GM23248 (cell line): ENCODE measurements at places on chromosomes 12 and 14. TPM values are rescaled to one million over a fixed set of nuclear protein-coding genes. Genes with fewer than 3 reads are reported as not detected.

DNA sequence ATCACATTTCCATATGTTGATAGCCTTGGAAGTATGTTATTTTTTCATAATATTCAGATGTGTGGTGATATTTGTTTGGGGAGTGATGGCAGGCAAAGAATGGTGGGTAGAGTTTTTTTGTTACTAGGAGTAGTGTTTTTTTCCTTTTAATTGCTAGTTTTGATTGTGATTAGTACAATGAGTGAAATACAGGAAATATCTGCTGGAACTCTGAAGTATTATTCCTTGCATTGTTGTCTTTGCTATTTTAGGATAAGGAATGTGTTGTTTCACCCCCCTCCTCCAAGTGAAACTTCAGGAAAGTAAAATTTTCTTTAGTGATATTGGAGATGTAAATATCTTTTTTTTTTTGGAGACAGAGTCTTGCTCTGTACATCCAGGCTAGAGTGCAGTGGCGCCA is 105.4 kb downstream of the DIP2B start:
- DNase-seq, result no peak

DNA sequence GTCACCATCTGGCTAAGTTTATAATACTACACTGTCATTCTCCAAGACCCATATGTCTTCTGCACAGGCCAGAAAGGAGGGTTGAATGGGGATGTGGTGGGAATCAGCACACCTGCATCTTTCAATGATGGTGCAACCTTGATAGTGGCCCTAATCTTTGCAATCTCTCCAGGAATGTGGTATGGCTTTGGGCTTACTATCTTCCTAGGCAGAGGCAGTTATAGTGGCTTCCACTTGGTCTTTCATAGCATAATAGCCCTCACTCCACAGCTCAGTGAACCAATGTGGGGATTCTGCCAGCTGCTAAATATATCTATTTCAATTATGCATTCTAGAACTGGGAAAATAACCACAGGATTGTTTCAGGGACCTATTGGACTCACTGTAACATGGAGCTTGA is 61.8 kb upstream of the ATP2B1 start:
- DNase-seq, result no peak

- peak; percentile 47 for DNase-seq
Measured at GRCh38 chr12:89080793-89081465, 271.4 kb downstream of the DUSP6 start.

- no peak for DNase-seq
Measured at GRCh38 chr12:113747017-113747416, 219.1 kb downstream of the RBM19 start.

GRCh38 chr12:65779091-65779642 is 45.1 kb upstream of the HMGA2 start:
- DNase-seq, result peak; percentile 29

DNA sequence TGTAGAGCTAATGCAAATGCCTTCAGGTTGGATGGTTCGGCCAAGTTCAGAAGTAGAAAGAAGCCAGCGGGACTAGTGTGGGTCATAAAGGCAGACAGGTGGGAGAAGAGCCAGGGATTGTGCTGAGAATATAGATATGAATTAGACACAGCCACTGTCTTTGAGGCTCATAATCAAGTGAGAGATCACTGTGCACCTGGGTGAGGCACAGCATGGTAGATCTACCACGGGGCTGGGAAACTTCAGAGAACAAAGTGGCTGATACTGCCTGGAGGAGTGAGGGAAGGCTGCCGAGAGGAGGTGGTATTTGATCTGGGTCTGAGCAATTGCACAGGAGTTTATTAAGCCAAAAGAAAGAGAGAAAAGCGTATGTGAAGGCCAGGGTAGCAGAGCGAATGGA is 40.6 kb upstream of the CHST11 start:
- no peak for DNase-seq

- DNase-seq, result no peak
Measured at GRCh38 chr14:42624980-42625761, 1018.5 kb downstream of the LRFN5 start.

GRCh38 chr12:20963303-20963702 is 152.8 kb downstream of the SLCO1B3 start:
- no peak for DNase-seq

DNA sequence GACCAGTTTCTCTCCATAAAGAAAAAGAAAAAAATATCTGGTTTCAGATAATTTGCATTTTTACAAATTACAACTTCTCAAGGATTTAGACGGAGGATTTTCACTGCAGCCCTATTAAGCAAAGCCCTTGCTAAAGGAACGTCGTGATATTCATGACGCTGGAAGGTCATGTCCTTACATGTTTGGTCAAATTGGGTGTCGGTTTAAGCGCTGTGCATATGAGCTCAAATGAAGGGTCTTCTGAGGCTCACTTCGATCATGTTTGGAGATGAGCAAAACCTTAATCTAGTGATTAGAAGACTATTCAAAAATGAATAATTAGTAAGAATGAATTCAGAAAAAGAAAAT is 67.3 kb upstream of the USP15 start:
- DNase-seq, result no peak

- peak; percentile 57 for DNase-seq
Measured at GRCh38 chr14:38391334-38391733, 135.4 kb upstream of the CLEC14A start.

DNA sequence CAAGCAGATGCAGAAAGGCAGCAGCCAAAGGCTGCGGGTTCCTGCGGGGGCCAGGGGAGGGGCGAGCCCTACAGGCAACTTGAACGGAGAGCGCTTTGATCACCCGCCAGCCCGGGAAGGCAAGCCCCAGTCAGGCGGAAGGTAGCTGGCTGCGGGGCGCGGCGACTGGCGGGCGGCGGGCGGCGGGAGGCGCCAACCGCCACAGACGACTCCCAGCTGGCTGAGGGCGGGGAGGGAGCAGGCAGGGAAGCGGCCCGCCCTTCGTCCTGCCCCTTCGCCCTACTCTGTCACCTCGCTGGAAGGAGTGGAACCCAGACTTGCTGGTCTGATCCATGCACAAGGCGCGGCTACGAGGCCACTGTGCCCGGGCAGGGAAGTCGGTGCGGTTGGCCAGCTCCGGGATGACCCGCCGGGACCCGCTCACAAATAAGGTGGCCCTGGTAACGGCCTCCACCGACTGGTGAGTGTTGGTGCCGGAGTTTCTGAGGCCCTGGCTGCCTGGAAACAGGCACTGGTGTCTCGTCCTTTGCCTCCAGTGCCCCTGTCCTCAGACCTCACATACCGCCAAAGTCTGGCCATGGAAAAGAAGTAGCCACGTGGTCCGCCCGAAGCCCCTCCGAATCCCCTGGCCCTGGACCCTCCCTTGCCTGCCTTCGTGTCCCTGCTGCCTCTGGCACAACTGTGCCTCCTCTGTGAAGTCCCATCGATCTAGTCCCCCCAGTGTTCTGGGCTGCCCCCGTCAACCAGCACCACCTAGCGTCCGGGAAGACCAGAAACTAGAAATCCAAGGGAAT is 15.4 kb upstream of the CARMIL3 start:
- peak; percentile 78 for DNase-seq

DNA sequence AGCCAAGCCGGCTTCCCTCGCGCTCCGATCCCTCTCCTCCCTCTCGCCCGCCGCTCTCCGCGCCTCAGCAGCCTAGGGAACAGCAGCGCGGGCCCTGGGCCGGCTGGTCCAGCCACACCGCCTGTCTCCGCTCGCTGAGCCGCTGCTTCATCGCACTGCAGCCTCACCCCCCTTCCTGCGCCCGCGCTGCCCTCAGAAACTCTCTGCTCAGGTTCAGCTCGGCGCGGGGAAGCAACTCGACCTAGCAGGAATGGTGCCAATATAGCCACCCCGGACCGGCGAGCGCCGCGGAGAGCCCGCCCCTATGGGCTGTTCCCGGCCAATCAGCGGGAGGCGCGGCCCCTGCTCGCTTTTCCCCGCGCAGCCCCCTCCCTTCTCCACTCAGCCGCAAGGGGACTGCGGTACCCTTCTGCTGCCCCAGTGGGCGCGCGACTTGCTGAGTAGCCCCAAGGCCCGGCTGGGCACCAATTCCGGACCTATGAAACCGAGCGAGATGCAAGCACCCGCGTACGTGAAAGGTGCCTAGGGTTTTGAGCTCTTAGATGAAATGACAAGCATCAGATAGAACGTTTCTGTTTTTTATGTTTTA is at the start of gene ADAMTS20:
Gene ADAMTS20 (minus strand): TSS at position 233 of the 589 bp plus-strand sequence. CDS start 282 bp downstream, outside the sequence.
- peak; percentile 40 for DNase-seq

GRCh38 chr12:17381211-17381610 is 708.8 kb downstream of the RERGL start:
- no peak for DNase-seq

GRCh38 chr14:77313371-77313770 is 7.3 kb downstream of the POMT2 start:
- DNase-seq, result no peak

DNA sequence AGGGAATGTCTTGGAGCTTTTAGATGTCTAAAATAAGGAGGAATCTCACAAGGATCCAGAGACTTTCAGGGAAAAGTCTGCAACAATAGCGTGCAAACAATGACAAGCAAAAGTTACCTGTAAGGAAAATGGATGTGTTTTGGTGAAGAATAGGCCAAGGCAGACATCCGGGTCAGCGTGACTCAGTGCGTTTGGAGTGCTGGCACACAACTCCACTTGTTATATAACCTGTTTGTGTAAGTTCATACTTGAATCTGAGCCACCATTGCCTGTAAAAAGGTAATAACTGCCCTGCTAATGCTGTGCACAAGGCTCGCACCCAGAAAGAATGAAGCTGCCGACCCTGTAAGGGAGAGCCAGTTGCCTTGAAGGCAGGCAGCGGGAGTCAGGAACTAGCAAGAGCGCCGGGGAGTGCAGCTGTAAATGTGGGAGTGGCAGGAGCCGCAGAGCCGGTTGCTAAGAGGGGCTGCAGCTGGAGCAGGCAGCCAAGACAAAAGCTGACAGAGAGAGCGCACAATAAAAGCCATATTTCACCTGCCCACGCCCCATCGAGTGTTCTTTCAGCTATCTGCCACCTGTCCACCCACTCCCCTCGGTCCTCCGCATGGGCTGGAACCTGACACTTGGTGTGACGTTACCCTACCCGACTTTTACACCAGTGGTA is 638.5 kb upstream of the MIS18BP1 start:
- DNase-seq, result no peak

DNA sequence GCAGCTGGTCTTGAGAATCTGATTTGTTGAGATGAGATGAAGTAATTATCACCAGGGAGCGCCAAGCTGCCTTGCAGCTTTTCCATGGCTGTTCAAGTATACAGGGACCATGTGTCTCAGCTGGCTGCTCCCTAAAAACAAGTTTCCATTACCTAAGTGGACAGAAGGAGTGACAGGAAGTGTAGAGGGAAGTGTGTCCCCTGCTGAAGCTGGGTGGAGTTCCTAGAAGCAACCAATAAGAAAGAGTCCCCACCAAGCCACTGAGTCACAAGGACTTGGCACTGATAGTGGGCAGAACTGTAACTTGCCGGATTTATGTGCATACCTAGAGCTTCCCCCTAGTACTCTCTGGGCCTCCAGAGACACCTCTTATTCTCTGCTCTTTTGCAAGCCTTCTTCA is 1.5 kb upstream of the GPX2 start:
- DNase-seq, result no peak

- DNase-seq, result peak; percentile 35
Measured at GRCh38 chr12:123063535-123063934, 83.1 kb downstream of the ARL6IP4 start.

- DNase-seq, result no peak
Measured at GRCh38 chr12:109541413-109541726, 31.9 kb downstream of the MMAB start.

- peak; percentile 48 for DNase-seq
Measured at GRCh38 chr12:126483145-126484068, 1418.2 kb downstream of the AACS start.

GRCh38 chr12:123269896-123270213 is 1.8 kb downstream of the CDK2AP1 start:
- DNase-seq, result no peak

- DNase-seq, result peak; percentile 49
Measured at GRCh38 chr14:68790644-68791077, 2.2 kb downstream of the ZFP36L1 start.

GRCh38 chr14:88194531-88194930 is 128.5 kb downstream of the KCNK10 start:
- no peak for DNase-seq

GRCh38 chr12:92778525-92778924 is 75.7 kb downstream of the PLEKHG7 start:
- DNase-seq, result no peak

DNA sequence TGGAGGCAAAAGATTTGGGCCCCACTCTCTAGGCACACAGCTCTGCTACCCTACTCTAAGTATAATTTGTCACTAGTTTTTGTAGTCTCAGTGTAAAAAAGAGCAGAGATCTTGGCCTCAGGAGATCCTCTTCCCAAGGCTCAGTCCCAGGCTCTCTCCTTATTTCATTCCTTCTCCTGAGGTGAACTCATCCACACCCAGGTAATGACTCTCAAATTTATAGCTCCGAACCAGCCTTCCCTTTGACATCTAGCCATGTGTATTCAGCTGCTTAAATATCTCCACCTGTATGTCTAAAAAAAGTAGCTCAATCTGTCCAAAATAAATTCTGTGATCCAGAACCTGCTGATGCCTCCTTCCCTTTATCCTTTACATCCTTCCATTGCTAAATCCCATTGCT is 173.5 kb upstream of the HIF1A start:
- no peak for DNase-seq

GRCh38 chr12:50742776-50743175 is 21.1 kb upstream of the ATF1 start:
- no peak for DNase-seq

DNA sequence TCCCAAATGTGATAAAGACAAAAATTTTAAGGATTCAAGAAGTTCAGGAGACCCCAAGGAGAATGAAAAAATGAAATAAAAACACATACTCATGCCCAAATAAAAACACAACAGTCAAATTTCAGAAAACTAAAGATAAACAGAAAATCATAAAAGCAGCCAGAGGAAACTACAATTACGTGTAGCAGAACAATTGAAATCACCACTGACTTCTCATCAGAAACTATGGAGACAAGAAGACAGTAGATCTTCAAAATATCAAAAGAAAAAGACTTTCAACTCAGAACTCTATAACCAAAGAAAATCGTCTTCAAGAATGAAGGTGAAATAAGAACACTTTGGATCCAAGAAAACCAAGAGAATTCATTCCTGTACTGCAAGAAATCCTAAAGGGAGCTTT is 54.9 kb downstream of the DIO3 start:
- DNase-seq, result no peak

The TMEM30B gene
- polyA plus RNA-seq, result 0.29 and 0.35 TPM in 2 replicates

The LRIG3 gene
- polyA plus RNA-seq, result 9.2 and 10.4 TPM in 2 replicates

The CCDC197 gene
- polyA plus RNA-seq, result not detected in 2 replicates

The KCNJ8 gene
- polyA plus RNA-seq, result 12.7 and 14.7 TPM in 2 replicates

The ARHGAP9 gene
- 0.48 and 0.61 TPM in 2 replicates for polyA plus RNA-seq

The TOGARAM1 gene
- polyA plus RNA-seq, result 8.7 and 10.5 TPM in 2 replicates

The PPM1H gene
- 0.03 and 0.13 TPM in 2 replicates for polyA plus RNA-seq

The PELI2 gene
- 1.3 TPM in 2 replicates for polyA plus RNA-seq

The NOVA1 gene
- polyA plus RNA-seq, result 0.98 and 1.6 TPM in 2 replicates

The NDRG2 gene
- 0.28 and 0.85 TPM in 2 replicates for polyA plus RNA-seq

The CTSG gene
- not detected in 2 replicates for polyA plus RNA-seq

The AKAP6 gene
- 4.0 and 4.8 TPM in 2 replicates for polyA plus RNA-seq

The SLC38A4 gene
- 0.36 and 0.57 TPM in 2 replicates for polyA plus RNA-seq

The RNU4-1 gene
- polyA plus RNA-seq, result 4.1 TPM in 1 of 2 replicates, not detected in the other

The ZFHX2 gene
- 0.14 and 0.49 TPM in 2 replicates for polyA plus RNA-seq

The BLTP3B gene
- polyA plus RNA-seq, result 14.9 and 17.7 TPM in 2 replicates

The MFAP5 gene
- 678 and 679 TPM in 2 replicates for polyA plus RNA-seq

The AMHR2 gene
- not detected in 2 replicates for polyA plus RNA-seq
